ENCODE measurements at places on chromosomes 12 and 14. TPM values are rescaled to one million over a fixed set of nuclear protein-coding genes. Genes with fewer than 3 reads are reported as not detected.

The LALBA gene
- not detected for total RNA-seq

The NPFF gene
- total RNA-seq, result not detected

The EEF1AKMT3 gene
- total RNA-seq, result 8.7 TPM

The PLEKHG7 gene
- 1.2 TPM for total RNA-seq

The TC2N gene
- 35.2 TPM for total RNA-seq

The ANO4 gene
- total RNA-seq, result 3.9 TPM

The NELL2 gene
- 0.63 TPM for total RNA-seq

The FCF1 gene
- total RNA-seq, result 32.8 TPM

The CLEC4C gene
- total RNA-seq, result not detected

The PRICKLE1 gene
- total RNA-seq, result 51.7 TPM

The TAS2R19 gene
- 9.0 TPM for total RNA-seq

The SIX6 gene
- total RNA-seq, result not detected

The TTC8 gene
- 24.5 TPM for total RNA-seq

The PPP1R36 gene
- 7.6 TPM for total RNA-seq

The RFX4 gene
- total RNA-seq, result not detected

The MORN3 gene
- under 0.01 TPM for total RNA-seq

GRCh38 chr12:15044471-15044870 lies 71.6 kb downstream of the PDE6H start:
- DNase-seq, result peak; percentile 25

GRCh38 chr14:23538785-23539184 lies 12.8 kb downstream of the ZFHX2 start:
- no peak for DNase-seq

GRCh38 chr14:60565211-60565610 lies 56.3 kb downstream of the SIX6 start:
- DNase-seq, result no peak

DNA sequence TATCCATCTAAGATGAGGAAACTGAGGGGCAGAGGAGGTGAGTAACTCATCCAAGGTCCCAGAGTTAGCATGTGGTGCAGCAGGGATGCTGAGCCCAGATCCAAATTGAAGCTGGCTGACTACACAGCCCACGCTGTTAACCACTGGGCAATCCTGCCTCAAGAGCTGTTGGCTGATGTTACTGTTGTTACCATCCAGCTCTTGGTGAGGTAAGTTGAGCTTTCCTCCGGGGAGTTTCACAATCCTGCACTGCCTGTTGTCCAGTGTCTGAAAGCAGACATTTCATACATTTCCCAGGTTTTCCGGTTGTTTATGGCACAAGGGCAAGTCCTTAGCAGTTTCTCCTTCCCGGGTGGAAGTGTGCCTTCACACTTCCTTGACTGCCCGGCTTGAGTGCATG lies 14.5 kb downstream of the CYP46A1 start:
- DNase-seq, result no peak

GRCh38 chr14:105363847-105364708 lies 34.3 kb upstream of the TEX22 start:
- DNase-seq, result no peak

DNA sequence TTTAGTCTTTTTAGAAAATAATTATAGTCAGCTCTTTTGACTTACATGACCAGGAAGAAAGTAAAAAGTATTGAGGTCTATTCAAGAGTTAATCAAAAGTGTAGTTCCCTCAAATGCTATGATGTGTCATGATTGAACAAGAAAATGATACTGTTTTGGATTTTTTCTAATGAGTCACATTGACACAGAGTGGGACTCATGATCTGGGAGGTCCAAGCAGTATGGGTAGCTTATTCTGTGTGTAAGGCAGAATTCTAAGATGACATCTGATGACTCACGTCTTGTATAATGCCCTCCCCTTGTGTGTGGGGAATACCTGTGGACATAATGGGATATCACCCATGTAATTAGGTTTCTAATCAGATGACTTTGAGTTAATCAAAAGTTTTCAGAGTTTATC lies 178.1 kb upstream of the DDHD1 start:
- no peak for DNase-seq

DNA sequence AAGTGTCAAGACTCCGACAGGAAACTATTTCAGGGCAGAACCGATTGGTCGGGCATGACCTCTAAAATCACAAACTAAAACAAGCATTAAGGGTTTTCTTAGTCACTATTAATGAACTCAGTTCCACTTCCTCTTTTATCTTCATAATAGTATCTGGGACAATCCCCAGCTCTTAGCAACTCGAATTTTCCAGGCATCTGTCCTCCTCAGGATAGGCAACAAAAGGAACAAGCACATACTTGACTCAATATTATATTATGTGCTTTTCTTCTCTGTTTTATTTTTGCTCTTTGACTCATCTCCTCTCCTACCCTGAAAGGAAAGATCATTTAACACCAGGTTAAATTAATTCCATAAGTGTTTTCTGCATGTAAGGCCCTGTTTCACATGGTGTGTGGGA lies 638.3 kb upstream of the TBX3 start:
- DNase-seq, result no peak

- DNase-seq, result no peak
Measured at GRCh38 chr14:51419685-51420084, 179.6 kb downstream of the TMX1 start.

- no peak for DNase-seq
Measured at GRCh38 chr14:56962444-56963080, 152.3 kb upstream of the OTX2 start.

- no peak for DNase-seq
Measured at GRCh38 chr12:1639538-1639937, 10.5 kb downstream of the WNT5B start.

GRCh38 chr12:74401966-74402365 lies 135.7 kb upstream of the ATXN7L3B start:
- DNase-seq, result no peak

- no peak for DNase-seq
Measured at GRCh38 chr14:65137648-65138307, 35.5 kb upstream of the MAX start.

- no peak for DNase-seq
Measured at GRCh38 chr12:75984577-75985182, 46.9 kb downstream of the PHLDA1 start.

DNA sequence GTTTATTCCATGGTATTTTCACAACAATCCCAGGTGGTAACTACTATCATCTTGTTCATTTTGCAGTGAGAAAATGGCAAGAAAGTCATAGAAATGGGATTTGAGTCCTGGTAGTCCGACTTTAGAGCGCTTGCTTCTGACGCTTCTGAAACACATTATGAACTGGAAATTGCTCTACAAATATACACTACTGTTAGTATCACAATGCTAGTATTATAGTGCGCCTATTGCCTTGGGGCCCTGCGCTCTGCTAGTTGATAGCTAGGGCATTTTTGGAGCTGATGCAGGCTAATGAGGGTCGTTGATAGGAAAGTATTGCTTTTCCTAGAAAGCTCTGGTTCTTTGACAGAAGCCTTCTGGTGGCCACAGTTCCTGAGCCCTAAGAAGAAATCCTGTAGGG lies 61.0 kb downstream of the ETV6 start:
- no peak for DNase-seq

- DNase-seq, result no peak
Measured at GRCh38 chr14:23359722-23360447, 5.1 kb downstream of the EFS start.

DNA sequence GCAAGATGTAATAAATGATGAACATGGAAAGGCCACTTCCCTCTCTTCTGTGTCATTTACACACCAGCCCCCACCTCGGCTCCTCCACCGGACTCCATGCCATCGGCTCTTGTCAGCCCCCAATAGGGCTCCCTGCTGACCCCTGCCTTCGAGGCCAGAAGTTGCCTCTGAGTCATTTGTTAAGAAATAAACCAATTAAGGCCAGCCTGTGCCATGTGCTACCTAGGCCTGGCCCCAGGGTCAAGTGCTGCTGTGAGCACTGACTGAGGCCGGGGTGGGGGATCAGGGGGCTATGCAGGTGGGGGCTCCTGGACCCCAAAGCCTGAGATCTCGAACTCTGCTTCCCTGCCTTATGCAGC lies 53.2 kb downstream of the TESC start:
- no peak for DNase-seq

DNA sequence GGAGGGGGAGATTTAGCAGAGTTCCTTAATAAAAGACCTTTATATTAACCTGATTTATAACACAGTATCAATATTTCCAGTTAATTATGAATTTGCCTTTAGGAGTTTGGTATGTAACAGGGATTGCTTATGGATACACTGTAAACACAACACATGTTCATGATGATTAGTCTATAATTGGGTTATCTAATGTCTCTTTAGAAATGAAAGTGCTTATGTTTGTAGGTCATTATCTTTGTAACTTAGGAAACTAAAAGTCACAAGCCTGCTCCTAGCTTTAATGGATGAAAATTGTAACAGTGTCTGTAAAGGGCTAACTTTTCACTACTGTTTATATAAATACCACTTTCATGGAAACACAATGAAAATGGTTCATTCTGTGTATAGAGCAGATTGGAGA lies 9.4 kb downstream of the PDE3A start:
- DNase-seq, result no peak

DNA sequence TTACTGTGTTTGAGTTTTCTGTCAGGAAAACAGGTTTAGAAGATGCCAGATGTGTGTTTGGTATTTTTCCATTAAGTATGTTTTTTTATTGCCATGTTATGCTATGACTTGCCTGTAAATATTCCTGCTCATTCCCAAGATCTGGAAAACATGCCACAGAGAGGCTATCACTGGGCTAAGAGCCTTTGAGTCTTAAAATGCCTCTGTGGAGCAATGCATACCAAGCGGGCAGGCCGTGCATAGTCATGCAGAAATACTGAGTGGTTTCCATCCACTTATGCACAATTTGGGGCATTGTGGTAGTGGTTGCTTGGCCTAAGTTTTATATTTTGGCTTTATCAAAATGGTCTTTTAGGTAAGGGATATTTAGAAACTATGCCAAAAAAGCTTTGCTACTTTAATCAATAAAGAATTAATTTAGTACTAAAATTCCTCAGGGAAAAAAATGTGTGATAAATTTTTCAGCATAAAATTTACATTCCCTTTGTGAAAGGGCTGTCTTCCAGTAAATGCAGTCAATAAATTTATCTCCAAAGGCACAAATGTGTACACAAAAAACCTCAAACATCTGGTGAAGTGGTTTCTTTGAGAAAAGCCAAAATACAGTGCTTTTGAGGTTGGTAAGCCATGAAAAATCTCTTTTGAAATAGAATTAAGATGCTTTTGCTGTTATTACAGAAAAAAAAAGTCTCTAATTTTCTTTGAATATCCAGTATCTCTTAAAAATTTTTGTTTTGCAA lies 341.3 kb upstream of the FBXO33 start:
- DNase-seq, result no peak

GRCh38 chr12:20269337-20270067 lies 98.8 kb upstream of the PDE3A start:
- DNase-seq, result no peak

GRCh38 chr12:52769354-52769753 lies 7.8 kb downstream of the KRT76 start:
- no peak for DNase-seq

GRCh38 chr12:132481771-132482745 lies 7.9 kb upstream of the FBRSL1 start:
- DNase-seq, result no peak

DNA sequence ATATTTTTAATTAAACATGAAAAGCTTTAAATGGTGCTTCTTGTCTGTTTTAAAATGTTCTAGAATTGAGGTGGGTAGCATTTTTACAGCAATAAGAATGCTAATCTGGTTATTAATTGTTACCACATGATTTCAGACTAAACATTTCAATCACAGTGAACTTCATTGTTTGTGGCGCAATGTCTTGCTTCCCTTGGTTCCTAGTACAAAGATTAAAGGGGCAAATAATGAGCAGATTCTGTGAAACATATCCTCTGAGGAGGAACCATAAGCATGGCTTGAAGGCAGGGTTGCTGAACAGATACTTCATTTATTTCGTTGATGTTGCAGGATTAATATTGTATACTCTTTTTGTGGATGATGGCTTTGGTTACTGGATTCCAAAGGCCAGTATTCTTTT lies 162.1 kb downstream of the FUT8 start:
- DNase-seq, result no peak

DNA sequence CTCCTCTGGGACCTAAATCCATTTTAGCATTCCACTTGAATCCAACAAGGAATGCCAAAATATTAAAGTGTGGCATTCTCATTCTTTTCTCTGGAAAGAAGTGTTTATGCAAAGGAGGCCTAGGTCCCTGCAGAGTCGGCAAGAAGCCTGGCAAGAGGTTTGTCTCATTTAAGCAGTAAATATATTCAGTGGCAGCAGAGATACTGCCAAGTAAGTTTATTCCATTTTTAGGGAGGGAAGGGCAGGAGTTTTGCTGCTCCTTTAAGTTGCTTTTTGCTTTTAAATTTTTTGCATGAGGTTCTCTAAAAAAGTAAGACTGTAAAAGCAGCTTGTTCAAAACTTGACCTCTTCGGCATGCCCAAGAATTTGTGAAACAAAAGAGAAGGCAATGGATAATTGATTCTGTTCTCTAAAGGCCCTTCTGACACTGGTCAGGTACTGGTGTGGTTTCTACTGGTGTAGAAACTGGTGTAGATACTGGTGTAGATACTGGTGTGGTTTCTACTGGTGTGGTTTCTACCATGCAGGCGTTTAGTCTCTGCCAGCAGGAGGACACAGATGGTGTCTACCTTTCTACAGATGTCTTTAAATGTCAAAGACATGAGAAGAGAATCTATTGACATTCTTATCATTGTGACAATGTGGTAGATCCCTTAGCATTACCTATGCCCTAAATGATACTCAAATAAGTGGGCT lies 107.3 kb downstream of the SAMD4A start:
- DNase-seq, result no peak

- DNase-seq, result no peak
Measured at GRCh38 chr14:21408147-21408546, 24.3 kb upstream of the SUPT16H start.

GRCh38 chr12:15193946-15194345 lies 27.3 kb downstream of the RERG start:
- no peak for DNase-seq

DNA sequence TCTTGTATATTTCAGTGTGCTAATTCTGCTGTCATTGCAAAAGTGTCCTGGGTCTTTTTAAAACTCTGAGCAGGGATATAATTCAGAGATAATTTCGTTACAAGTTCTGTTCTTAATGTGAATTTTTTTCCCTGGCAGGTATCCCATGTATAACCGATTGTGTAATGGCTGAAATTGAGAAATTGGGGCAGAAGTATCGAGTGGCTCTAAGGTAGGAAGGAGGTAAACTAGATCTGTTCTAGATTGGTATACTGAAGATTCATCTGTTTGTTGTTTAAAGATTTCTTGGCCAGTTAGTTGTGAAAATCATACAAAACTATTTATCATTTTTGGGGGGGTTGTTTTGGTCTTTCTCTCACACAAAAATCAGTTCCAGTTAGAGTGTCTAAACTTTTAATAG lies 10.2 kb downstream of the FCF1 start:
- DNase-seq, result no peak

- no peak for DNase-seq
Measured at GRCh38 chr12:47303207-47303606, 223.4 kb upstream of the AMIGO2 start.

GRCh38 chr14:75079521-75079920 lies 10.1 kb downstream of the ZC2HC1C start:
- no peak for DNase-seq

All from tibial nerve (tissue), 4 donors.